ENCODE measurements at places on chromosomes 6 and 20. TPM values are rescaled to one million over a fixed set of nuclear protein-coding genes. Genes with fewer than 3 reads are reported as not detected.

DNA sequence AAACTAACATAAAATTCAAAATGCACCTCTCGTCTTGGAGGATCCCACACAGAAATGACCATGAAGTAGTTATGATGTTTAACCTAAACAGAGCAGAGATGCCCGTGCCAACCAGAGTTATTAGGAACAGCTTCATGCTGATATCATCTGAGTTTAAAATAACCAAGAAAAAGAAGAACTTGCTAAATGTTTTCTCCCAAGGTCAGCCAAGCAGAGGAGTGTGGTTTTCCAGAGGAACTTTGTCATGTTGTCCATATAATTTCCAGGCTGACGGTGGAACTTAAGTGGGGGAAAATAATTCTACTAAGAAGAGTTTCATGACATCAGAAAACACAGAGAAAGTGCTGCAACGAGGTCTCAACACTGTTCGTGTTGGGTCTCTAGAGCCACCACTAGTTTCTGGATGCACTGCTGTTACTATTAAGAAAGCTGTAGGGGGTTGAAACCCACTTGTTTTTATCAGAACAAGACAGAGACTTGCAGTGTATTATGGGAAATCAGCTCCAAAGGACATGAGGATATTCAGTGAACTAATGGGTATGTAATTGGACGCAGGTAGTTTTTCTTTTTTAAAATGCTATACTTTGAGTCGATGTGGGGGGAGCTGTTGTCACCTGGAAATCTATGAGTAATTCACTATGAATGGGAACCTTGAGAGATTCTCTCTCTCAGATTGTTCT is 5.2 kb downstream of the AGPAT4 start:
- DNase-seq, result no peak

DNA sequence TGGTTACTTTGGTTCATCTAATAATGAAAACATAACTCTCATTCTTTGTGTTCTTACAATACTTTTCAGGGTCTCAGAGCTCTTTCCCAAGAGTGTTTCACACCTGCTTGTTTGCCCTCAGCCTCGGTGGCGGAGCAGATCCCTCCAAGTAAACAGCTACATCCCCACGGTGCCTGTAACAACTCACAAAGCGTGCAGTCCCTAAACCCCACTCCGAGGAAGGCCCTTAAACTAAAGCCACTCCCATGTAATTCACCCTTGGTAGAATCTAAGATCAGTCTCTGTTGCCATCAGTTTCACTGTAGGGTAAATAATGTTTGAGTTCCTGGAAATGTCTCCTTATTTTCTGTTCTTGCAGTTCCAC is 101.1 kb downstream of the TFAP2A start:
- no peak for DNase-seq

DNA sequence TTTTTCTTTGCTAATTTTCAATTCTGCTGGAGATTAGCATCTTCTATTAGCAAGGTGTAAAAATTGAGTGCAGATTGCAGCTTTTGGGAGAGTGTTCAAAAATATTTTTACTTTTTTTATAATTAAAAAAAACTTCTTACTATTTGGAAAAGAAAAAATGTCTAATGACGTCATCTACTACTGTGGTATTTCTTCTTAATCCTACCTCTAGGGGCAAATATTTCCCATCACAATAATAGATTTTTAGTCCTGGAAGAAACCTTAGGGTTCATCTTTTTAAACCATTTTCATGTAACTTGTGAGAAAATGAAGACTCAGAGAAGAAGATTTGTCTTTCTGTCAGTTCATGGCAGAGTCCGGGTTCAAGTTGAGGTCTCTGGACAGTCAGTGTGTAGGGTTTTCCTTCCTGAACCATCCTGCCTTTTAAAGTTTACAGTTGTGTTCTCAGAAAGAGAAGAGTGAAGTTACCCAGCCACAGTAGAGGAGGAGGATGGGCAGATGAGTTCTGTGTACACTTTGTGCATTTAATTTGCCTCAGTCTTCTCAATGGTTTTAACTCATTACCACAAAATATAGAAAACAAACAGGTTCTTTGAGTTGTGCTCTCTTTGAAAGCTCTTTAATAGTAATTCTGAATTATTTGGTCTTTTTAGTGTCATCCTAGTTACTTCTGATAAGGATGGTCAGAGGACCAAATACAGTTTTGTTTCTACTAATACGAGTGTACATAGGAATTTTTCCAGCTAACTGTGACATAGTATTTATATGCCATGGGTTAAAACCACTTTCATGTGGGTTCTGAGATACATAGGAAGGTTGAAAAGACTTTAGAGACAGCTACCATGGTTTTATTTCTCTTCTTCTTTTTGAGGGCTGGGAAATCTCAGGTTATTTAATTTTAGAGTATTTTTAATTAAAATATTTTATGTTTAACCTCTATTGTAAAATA is 184.7 kb downstream of the CDKAL1 start:
- no peak for DNase-seq

- no peak for DNase-seq
These were observed 23.9 kb upstream of the SPTLC3 start for GRCh38 chr20:12984863-12985262.

GRCh38 chr6:7391151-7391550 is 1.5 kb downstream of the RIOK1 start:
- DNase-seq, result no peak

GRCh38 chr20:43432498-43432897 is 25.2 kb upstream of the SRSF6 start:
- no peak for DNase-seq

DNA sequence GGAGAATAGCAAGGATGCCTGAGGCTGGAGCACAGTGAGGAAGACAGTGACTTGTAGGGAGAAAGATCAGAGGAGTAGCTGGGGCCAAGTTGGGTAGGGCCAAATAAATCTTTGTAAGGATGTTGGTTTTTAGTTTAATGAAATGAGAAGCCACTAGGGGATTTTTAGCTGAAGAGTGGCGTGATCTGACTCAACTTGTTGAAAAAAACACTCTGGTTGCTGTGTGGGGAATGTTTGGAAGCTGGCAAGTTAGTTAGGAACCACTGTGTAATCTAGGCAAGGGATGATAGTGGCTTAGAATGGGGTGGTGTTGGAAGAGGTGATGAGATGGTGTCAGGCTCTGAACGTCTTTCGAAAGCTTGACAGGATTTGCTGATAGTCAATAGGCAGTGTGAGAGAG is 176.1 kb upstream of the HDDC2 start:
- no peak for DNase-seq

DNA sequence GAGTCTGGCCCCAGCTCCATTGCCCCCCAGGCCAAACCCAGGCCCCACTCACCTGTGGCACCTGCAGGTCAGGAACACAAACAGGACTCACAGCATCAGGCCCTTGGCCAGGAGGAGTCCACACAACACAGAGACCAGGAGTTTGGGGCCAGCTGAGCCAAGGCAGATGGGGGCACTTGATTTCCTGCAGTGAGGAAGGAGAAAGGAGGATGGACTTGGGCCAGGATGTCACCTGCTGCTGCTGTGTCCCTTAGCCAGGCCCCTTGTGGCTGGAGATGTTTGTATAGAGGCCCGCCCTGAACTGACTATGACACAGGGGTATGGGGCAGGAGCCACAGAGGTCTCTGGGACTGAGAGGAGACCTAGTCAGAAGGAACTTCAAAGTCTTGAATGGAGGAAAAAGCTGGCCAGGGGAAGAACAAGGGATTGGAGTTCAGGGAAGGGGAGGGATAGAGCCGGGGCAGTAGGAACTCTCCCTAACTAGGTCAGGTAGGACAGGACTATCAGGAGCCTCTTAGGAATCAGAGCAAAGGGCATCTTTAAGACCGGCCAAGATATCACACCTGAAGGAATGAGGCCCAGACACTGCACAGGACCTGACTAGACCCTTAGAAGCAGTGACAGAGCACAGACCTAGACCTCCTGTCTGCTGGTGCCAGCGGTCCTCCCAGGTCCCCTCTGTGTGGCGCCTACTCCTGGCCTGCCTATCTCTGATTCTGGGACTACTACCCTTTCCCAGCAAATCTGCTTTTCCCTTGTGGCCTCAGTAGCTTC is 8.8 kb upstream of the TREML2 start:
- no peak for DNase-seq

DNA sequence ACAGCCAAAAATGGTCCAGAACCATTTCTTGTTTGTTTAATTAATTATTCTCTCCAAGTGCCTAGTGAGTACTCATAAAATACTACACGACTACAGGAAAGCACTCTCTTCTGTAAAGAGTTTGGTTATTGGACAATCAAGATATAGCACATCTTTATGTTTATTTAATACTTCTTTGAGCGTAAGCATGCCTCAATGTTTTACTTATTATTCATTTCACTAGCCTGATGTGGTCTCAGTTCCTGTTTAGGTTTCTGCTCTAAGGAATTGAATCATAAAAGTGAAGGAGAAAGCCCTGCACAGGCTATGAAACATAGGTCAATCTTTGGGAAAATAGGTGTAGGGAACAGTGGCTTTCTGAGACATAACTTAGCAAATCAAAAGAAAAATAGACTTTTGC is 45.9 kb upstream of the AIG1 start:
- no peak for DNase-seq

DNA sequence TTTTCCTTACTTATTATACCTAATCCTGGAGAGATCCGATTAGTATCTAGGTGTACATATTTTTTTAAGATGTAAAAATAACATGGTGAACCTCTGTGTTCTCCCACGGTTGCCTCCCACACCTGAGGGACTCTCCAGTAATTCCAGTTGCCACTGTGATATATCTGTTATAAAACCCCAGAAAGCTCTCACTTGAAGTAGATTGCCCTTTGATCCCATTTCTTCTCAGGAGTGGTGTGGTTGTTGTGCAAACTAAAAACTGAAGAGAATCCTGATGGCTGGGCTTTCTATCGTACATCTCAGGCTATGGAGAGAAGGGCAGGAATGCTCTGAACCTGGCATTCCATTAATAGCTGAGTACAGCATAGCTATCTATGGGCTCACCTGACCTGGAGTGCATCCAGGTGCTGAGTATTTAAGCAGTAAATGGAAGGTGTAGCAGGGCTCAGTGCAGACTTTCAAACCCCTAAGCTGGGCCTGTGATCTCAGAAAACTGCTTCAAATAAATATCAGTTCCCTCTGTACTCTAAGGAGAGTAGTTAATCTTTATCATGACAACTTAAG is 41.0 kb downstream of the VGLL2 start:
- no peak for DNase-seq

- DNase-seq, result no peak
These were observed 1434.0 kb upstream of the EYS start for GRCh38 chr6:67141005-67141404.

- DNase-seq, result no peak
These were observed 149.8 kb downstream of the BTBD9 start for GRCh38 chr6:38489951-38490350.

DNA sequence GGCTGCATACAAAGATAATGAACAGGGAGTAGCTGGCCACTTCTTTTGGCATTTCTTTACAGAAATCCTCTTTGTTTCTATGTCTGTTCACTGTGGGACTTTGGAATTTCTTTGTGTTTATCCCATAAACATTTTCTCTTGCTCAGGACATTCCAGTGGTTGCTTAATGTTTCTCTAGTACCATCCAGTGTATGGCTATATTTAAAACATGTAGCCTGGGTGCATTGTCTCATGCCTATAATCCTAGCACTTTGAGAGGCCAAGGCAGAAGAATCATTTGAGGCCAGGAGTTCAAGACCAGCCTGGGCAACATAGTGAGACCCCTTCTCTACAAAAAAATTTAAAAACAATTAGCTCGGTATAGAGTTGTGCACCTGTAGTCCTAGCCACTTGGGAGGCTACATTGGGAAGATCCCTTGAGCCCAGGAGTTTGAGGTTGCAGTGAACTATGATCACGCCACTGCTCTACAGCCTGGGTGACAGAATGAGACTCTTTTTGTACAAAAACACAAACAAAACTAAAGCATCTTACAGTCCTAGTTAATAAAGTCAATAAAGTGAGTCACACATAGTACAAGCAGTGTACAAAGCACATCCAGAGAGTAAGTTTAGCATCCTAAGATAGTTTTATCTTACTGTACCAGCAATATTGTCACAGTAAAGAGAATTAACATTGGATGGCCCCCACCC is 63.3 kb downstream of the ZFAND3 start:
- DNase-seq, result no peak

DNA sequence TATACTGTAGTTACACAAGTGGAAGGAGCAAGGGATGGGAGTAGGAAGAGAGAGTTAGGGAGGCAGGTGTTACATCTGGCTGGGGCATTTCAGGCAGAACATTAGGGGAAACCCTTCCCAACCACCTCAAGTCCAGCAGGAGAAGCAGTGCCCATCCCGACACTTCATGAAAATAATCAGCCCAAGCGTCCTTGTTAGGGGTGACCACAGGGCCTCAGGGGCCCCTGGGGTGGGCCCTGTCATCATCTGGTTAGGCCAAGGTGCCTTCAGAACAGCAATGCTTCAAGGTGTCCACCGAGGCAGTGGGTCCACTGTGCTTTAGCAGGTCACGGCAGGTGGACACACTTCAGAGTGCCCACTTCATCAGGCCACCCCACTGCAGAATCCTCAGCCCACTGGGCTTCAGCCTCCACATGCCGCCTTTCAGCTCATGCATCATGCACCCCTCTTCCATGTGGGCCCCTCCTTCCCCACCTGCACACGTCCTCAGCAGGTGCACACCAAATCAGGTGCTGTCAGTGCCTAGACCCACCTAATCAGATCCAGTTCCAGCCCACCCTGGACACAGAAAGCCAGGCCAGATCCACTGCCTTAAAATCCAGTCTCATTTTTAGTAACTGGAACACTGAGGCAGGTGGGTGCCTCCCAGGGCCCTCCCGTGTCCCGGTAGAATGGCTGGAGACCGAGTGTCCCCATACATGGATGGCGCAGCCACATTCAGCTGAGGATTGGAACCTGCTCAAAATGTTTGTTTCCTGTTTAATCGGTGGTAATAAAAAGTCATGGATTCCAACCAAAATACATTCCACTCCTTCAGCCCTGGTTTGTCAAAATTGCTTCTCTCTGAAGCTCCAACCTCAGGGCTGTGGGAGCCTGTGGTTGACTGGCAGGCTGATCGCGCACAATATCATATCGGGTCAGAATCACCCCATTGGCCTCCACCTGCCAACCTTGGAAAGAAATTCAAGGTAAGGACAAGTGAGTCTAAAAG is 99.5 kb downstream of the ANKRD60 start:
- DNase-seq, result no peak

GRCh38 chr6:133834472-133835170 is 54.3 kb upstream of the TCF21 start:
- no peak for DNase-seq

- no peak for DNase-seq
These were observed 107.0 kb downstream of the OLIG3 start for GRCh38 chr6:137387096-137387764.

Gene OR12D3
- not detected for total RNA-seq

Gene ELOVL4
- 0.13 TPM for total RNA-seq

Gene SLC22A7
- not detected for total RNA-seq

Gene FAM229B
- 86.6 TPM for total RNA-seq

Gene PAX1
- total RNA-seq, result not detected

Gene NAPB
- 4.2 TPM for total RNA-seq

Gene C4B
- total RNA-seq, result 58.3 TPM

Gene TAAR1
- total RNA-seq, result not detected

All from Right ventricle myocardium superior (tissue), 1 donor.